Stimulated activated CD8-positive, alpha-beta memory T cell treated with anti-CD3 and anti-CD28 coated beads, Interleukin-15, amount 100 ng/mL, for 24 hours (primary cell): ENCODE measurements at places on chromosomes 7 and 10.

DNA sequence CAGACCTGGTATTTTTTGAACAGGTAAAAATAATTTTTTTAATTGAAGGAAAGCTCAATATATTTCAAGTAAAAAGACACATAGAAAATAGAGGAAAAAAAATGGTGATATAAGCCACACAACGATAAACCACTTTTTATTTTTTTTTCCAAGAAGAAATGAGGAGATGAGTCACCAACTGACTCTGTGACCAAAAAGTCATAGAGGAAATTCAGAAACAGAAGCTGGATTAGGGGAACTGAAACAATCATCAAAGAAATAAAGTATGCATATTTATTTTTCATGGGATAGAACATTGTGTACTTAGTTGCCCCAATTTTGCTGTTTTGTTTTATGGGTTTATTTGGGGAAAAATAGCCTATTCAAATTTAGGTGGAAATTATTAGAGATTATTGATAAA lies 176.8 kb upstream of the AGR3 start:
- DNase-seq: no peak

DNA sequence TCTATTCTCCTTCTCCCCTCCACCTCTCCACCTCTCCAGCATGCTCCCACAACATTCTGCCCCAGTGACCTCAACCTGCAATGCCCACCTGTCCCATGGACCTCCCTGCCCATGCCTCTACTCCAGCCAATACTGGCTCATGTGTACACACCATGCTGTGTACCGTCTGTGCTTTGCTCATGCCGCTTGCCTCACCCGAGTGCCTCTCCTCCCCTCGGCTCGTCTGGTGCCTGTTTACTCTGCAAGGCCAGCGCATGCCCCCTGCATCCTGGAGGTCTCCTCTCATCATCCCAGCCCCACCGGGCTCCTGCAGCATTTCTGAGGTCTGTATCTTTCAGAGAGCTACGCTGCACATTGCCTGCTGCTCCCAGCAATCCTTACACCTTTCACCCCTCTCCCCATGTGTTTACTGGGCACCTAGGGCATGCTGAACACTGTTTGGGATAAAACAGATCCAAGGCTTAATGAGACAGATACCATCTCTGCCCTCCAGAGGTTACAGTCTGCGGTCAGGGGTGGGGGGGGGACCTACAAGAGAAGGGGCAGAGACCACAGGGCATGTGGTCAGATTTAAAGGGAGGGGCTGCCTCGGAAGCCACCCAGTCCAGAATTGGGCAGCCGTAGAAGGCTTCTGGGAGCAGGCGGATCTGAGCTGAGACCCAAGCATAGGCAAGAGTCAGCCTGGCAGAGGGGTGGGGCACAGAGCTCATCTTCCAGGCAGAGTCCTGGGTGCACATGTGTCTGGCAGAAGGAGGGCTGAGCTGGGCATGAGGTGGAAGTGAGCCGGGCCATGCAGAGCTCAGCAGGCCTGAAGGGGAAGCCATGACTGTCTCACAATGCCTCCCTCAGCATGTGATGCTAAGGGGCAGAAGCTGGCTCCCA lies 29.6 kb upstream of the PSAP start:
- DNase-seq: no peak

DNA sequence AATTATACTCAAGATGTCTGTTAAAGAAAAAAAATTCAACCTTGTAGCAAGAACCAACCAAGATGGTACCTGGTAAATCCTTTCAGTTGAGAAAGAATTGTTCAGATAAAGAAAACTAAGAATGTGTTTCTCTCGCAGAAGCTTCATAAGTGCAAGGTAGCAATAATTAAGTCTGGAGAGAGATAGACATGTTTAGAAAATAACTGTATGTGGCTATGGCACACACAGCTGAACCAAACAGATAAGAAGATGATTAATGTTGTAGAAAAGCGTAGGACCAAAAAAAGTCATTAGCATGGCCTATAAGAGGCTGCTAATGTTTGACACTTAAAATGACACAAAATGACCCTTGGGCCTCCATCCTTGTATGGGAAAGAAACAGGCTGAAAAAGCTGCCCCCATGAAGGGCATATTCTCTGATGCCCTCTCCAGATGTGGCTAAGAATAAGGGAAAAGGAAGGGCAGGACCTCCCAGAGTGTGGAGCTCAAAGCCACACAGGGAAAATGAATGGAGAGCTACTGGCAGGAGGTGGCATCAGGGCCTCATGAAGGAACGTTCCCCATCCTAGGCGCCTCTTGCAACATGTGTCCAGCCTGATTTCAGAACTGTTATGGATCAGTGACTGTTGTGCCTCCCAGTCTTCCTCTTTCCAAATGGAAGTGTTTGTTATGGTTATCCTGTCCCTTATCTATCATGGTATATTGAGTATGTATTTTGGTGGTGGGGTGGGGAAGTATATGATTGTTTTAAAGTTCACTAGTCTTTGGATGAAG lies 30.7 kb downstream of the TLL2 start:
- no peak for DNase-seq

DNA sequence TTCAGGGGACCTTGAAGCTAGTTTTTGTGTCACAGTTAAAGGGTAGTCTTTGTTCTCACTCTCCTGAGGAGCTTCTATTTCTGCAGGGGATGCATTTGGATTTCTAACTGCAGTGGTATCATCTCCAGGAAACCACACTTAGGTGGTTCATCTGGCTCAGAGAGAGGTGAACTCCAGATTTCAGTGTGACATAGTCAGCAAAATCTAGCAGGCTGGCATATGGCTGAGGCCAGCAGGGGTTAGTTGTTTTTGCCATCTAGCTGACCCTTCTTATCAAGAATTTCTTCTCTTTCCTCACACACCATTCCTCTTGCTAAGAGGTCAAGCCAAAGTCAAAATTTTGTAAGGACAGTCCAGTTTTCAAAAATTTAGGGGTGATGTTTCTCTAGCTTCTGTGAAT lies 248.2 kb downstream of the REEP3 start:
- DNase-seq: no peak

GRCh38 chr10:129486805-129487204 lies 19.8 kb downstream of the MGMT start:
- no peak for DNase-seq

GRCh38 chr7:14902589-14903067 lies at the start of gene DGKB:
Gene DGKB, minus strand, starts transcription at chr7:14902751.
- no peak for DNase-seq

GRCh38 chr7:66047426-66047825 lies 28.2 kb upstream of the ASL start:
- DNase-seq: no peak

DNA sequence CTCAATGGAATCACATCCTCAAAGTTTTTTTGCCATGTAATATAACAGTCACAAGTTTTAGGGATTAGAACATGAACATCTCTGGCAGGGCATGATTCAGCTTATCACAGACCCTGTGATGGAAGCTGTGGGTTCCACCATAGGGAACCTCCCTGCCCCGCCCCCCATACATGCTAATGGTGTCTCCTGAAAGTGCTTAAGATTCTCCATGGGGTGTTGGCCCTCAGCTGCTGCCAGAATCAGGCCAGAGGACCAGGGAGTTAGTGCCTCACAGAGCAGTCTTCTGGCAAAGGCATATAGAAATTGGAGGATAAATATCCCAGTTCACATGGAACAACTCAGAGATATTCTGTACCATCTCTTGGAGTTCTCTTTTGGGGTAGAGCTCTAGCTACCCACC lies 119.4 kb downstream of the RAB11FIP2 start:
- no peak for DNase-seq

DNA sequence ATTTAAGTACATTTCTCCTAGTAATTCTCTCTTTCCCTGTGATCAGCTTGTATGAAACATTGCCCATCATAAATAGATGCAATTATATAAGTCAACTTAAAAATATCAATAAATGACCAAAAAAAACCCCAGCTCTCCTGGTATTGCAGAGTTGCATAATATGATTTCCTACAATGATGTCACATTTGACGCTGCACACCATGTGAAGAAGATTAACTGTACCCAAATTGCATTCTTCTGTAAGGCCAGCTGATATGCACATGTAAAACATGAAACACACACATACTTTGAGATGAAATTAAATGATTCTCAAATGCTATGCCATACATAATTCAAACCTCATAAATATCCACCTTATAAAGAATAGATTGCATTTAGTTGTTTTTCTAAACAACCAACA lies 115.5 kb downstream of the AGMO start:
- DNase-seq: no peak

GRCh38 chr7:155003092-155003375 lies at the start of gene PAXIP1:
Gene PAXIP1, minus strand, starts transcription at chr7:155003124. Its CDS starts 195 bp downstream, at chr7:155002929.
- DNase-seq: no peak

DNA sequence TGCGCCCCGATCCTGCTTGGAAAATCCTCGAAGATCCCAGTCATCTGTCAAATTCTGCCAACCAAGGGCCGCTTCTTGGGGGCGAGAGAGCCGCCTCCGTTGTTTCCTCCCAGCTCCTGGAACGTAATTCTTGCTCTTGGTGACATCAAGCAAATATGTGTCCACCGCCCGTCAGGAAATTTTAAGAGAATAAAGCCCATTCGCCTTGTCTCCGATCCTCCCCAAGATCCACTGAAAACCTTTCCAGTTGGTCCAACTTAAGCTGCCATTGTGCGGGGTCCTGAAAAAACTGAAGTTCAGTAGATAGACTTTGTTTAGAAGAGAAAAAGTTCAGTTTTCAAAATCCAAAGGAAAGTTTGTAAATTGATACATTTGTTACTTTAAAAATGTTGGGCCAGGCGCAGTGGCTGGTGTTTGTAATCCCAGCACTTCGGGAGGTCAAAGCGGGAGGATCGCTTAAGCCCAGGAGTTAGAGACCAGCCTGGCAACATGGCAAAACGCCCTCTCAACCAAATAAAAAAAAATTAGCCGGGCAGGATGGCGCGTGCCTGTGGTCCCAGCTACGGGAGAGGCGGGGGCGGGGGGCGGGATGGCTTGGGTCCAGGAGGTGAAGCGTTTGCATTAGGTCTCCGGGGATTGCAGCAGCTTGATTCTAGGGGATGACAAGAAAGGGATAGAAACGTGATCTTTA lies 1.0 kb upstream of the ZNF800 start:
- DNase-seq: no peak

DNA sequence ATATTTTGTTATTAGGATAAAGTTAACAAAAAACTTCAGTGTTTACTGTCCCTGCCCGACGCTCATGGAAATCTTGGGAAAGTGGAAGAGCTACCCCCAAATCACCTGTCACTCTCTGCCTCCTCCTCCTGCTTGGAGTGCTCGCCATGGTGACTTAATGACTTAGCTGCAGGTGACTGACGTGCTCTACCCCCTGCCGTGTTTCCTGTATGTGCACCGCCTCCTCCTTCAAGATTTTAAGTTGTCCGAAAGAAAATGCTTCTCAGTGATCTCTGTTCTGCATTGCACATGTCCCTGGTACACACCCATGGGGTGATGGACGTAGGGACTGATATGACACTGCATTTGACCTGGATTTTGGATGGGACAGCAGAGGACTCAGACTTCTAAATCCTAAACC lies 338.8 kb upstream of the SHH start:
- DNase-seq: no peak

DNA sequence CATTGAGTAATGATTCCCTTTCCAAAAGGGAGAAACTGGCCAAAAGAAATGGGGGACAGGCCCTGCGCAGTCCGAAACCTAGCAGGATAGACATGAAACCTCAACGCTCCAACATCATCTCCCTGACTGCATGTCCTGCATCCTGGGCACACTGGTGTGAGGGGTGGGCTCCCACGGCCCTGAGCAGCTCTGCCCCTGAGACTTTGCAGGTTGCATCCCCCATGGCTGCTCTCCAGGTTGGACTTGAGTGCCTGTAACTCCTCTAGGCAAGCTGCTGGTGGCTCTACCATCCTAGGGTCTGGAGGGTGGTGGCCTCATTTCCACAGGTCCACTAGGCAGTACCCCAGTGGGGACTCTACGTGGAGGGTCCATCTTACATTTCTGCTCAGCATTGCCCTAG lies 16.3 kb upstream of the CRYGN start:
- DNase-seq: no peak

GRCh38 chr10:14382022-14382421 lies 51.3 kb upstream of the FRMD4A start:
- DNase-seq: no peak

GRCh38 chr10:51439645-51440044 lies 259.8 kb downstream of the CSTF2T start:
- no peak for DNase-seq

DNA sequence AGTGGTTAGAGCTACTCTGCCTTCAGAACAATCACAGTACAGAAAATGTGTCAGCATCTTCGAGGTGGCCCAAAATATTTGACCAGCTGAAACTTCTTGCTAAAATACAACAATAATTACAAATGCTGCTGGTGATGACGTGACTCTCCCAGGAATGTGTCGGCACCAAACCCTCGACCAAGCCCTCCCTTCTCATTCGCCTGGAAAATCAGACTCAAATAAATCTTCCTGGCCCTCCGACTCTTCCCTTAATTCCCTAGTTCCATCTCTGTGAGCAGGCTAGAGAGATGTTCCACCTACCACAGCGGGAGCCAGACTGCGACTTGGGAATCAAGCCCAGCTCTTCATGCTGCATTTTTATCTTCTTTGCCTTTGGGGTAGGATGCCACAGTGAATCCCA lies 4.1 kb downstream of the PRSS2 start:
- DNase-seq: no peak

DNA sequence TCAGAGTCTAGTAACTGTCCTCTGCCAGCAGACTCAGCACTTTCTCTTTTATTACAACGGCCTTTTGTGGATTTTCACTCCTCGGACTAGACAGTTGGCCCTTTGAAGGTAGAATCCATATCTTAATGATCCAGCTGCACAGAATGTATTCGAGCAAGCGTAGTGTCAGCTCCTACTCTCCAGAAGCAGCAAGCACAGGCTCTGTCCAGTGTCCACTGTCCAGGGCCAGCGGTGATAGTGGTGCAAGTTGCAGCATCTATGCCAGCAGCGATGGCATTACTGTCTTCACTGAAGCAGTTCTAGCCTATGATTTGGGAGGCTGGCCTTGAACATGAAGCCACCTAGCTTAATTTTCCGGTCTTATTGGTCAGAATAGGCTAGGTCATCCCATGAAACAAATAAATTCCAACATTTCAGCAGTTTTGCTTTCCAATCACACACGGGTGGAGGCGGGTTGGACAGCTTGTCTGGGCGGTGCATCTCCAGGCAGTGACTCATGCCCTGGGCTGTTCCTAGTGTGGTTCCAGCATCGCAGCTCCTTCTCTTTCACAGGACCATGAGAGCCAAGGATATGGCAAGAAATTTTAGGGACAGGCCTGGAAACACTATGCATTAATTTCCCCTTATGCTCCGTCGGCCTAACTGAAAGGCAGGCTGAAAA lies 108.6 kb upstream of the KCNMA1 start:
- no peak for DNase-seq

GRCh38 chr7:103116511-103116910 lies 32.4 kb downstream of the NAPEPLD start:
- no peak for DNase-seq

GRCh38 chr10:99266383-99266782 lies 30.7 kb upstream of the HPSE2 start:
- no peak for DNase-seq

- DNase-seq: no peak
Measured at GRCh38 chr7:76997381-76998284, 34.5 kb downstream of the SPDYE17 start.

- no peak for DNase-seq
Measured at GRCh38 chr10:132575320-132576201, 38.0 kb downstream of the INPP5A start.

GRCh38 chr7:131000389-131000788 lies 266.4 kb upstream of the KLF14 start:
- DNase-seq: no peak

- DNase-seq: no peak
Measured at GRCh38 chr10:13351340-13351915, 3.3 kb upstream of the SEPHS1 start.
